Activated CD4-positive, alpha-beta T cell treated with anti-CD3 and anti-CD28 coated beads for 24 hours (primary cell): ENCODE measurements at places on chromosomes 11 and 22.

DNA sequence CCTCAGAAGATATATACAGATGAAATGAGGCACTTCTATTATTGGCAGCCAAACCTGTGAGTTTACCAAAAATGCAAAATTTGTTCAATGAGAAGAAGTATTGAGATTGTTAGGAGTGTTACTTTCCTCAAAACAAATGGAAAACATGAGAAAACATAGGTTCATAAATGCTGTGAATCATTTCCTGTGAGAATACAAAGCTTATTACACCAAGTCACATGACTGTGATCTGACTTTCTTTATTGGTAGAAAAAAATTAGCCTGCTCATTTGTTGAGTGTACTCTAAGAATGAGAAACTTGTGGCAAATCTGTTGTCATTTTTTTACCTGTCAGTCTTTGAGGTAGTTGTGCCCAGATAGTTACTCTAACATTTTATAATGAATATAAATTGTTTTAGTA lies 215.1 kb downstream of the TMEM135 start:
- DNase-seq = no peak

- DNase-seq = no peak
These were observed 13.1 kb downstream of the FXYD6 start for GRCh38 chr11:117863383-117863782.

DNA sequence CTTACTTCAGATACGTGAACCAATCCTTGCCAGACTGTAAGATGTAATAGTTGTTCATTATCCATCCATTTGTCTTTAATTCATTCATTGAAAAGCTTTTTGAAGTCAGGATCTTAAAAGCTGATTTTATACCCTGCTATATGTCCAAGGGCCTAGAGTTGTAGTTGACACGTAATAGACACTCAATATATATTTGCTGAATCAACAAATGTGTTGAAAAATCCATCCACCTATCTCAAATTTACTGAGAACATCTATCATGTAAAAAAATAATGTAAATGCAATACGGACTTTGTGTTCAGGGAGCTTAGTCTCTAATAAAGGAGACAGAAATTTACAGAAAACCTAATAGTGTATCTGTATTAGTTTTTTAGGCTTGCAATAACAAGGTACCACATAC lies 521.0 kb downstream of the METTL15 start:
- DNase-seq = no peak

- no peak for DNase-seq
These were observed 105.9 kb upstream of the SLC22A12 start for GRCh38 chr11:64485074-64485473.

GRCh38 chr11:46637546-46637945 lies 20.2 kb downstream of the ATG13 start:
- DNase-seq = no peak

DNA sequence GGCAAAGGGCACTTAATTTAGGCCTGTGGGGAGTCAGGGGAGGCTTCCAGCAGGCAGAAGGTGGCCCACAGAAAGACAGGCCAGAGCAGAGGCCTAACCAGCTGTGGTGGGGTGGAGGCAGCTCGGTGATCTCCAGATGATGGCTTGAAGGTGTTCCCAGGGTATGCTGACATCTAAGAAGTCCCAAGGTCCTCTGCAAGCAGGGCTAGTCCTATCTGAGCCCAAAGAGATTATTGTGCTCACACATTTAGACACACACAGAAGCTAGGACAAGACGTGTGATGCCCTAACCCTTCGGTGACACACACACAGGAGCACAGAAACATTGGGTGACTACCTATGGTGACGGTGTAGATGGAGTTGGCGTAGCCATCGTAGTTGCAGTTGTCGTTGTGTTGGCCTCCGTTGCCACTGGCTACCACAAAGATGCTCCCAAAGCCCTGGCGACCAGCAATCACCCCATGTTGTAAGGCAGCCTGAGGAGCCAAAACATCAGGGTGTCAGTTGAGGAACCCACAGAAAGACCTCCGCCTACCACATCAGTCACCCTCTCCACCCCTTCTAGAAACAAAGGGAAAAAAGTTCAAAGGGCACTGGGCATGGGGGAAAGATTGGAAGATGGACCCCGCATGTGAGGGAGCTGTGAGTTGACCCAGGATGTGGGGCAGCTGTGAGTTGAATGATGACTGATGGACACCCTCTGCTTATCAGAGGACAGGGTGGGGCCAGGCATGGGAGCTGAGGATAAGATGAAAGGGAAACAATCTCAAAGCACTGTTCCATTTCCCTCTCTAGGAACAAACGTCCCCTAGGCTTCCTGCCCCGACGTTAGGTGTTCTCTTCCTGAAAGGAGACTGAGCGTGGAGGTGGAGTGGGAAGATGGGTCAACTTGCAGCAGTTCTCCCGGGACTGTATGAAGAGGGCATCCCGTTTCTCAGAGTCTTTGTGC lies 7.9 kb downstream of the PCSK7 start:
- DNase-seq = no peak

GRCh38 chr22:49214976-49215375 lies 612.7 kb downstream of the BRD1 start:
- DNase-seq = no peak

GRCh38 chr22:31244943-31245451 lies 32.9 kb downstream of the LIMK2 start:
- no peak for DNase-seq

DNA sequence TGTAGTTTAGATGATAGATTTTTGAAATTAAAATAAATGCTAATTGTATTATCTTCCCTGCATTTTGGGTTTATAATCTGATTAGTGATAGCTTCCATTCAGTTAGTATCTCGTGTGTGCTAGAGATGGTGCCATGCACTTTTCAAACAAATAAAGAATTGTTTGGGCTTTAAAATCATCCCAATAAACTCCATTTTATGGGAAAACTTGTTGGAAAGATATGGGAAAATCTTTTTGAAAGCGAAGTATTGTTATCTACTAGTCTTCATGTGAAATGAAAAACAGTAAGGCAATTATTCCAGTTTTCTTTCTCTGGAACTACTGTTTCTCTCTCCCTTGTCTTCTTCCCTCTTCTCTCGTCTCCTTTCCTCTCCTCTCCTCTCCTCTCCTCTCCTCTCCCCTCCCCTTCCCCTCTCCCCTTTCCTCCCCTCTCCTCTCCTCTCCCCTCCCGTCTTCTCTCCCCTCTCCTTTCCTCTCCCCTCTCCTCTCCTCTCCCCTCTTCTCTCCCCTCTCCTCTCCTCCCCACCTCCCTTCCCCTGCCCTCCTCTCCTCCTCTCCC lies 27.9 kb upstream of the MUC15 start:
- no peak for DNase-seq

- DNase-seq = no peak
These were observed 58.7 kb upstream of the FAM181B start for GRCh38 chr11:82792319-82792718.

- peak; percentile 36 for DNase-seq
These were observed 29.0 kb downstream of the TTLL1 start for GRCh38 chr22:43060183-43060582.

DNA sequence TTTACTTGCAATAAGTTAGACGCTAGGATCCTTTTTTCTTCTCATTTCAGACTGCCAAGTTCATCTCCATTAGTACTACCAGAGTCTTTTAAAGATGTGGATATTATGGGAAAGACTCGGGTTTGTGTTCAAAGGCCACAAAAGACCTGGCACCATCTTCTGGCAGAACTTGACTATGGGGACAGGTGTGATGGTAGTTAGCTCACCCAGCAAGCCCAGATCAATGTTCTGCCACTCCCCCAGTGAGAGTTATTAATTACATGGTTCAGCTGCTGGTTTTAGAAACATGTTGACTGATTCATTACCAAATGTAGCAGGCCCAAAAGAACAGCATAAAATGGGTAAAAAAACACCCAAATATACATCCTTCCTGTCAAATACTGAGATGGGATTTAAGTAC lies 333.5 kb upstream of the PITPNB start:
- DNase-seq = no peak

DNA sequence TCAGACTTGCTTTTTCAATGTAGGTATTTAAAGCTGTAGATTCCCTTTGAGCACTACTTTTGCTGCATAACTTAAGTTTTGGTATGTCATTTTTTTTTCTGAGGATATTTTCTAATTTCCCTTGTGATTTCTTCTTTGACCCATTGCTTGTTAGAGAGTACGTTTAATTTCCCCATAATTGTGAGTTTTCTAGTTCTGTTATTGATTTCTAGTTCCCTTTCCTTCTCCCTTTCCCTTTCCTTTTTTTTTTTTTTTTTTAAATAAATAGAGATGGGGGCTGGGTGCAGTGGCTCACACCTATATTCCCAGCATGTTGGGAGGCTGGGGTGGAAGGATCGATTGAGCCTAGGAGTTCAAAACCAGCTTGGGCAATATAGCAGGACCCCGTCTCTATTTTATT lies 30.8 kb downstream of the UBE2L3 start:
- no peak for DNase-seq

GRCh38 chr11:78037056-78037455 lies 14.0 kb upstream of the KCTD14 start:
- DNase-seq = no peak

DNA sequence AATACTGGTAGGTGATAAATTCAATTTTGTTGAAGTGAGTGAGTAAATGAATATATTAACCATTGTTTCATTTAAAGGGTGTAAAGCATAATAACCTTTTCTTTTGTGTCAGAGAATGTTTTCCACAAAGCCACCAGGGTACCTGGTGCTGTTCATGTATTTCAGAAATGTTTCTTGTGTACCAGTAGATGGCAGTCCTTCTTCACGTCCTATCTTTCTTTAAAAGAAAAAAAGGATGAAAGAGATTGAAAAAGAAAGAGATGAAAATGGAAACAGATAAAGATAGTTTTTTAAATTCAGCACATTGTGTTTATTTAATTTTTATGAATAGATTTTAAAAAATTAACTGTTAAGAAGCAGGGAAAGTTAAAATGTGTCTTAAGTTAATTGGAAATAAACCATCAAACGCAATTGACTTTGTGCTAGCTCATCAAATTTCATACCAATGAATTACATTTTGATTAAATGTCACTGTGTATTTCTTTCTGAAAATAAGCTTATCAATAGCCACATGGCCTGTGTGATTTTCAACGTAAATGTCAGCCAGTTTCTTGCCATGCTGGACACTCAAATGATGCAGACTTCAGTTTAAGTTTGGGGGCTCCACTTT lies 65.5 kb upstream of the CHORDC1 start:
- DNase-seq = no peak

DNA sequence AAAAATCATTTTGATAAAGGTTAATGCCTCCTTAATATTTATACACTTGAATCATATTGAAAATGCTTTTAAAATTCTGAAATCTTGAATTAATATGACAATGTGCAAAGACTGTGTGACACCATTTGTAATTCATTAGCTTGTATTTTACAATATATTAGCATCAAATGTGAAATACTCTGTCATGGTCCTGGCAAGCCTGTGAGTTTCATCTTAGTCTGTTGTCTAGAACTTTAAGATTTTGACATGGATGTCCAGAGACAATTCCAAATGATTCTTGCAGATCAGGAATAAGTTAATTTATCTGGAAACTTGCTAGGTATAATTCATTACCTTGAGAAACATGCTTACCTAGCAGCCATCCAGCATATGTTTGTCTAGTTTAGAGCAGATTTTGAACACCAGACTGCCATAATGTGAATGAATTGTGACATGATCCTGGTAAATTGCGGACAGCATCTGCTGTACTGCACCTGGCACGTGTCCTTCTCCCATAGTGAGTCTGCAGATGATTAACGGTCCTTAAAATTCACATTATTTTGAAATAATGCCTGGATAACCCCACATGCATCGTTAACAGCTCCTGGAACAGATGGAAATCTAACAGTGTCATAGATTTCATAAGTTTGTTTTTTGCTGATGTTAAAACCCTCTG lies 34.5 kb upstream of the DEUP1 start:
- DNase-seq = no peak

- DNase-seq = no peak
These were observed 18.4 kb downstream of the SESN3 start for GRCh38 chr11:95212609-95213008.

DNA sequence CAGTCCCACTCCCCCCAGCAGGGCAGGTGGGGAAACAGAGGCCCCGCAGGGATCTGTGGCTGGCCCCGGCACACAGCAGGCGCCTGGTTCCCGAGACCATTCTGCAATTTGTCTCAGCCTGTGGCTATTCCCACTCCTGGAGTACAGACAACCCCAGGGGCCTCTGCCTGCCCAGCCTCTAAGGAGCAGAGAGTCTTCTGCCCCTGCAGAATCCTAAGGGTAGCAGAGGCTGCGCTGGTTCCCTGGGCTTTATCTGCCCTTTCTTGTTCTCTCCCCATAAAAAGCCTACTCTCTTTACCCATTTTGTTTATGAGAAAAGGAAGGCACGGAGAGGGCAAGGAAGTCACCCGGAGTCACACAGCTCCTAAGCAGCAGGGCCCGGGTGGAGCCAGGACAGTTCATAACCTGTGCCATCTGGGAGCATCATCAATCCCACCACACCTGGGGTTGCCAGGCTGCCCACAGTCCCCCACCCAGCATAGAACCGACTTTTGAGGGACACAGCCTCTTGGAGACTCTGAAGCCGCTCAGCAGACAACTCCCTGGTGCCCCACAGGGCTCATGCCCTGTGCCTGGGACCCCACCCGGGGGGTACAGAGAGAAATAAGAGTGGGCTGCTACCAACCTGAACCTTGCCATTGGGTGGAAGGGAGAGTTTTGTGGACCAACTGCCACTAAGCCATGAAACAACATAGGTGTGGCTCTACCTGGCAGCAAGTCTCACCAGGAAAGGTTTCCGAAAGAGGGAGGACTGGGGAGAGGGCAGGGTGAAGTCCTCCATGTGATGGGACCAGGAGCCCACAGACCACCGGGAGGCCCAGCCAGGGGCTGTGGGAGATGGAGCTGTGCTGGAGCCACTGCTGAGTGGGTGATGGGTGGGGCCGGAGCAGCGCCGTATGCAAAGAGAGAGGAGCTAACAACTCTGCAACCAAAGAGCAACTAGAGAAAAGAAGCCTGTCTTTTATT lies 17.2 kb upstream of the LINC01488 start:
- DNase-seq = no peak
